ENCODE measurements at places on chromosomes 6 and 20.
A peak's percentile ranks its signal among the peaks of the same experiment; 100 is the strongest.

GRCh38 chr6:10977231-10977968, 66.7 kb downstream of the ELOVL2 start:
- H3K4me1 ChIP-seq: no peaks in the 10 kb centered on the region
- DNase-seq: no peak
- H3K27me3 ChIP-seq: peaks cover 24% of the 10 kb centered on the region
- H3K27ac ChIP-seq: no peak overlapping the region
- no peaks in the 10 kb centered on the region for H3K36me3 ChIP-seq

- H3K27me3 ChIP-seq: no peaks in the 10 kb centered on the region
- H3K27ac ChIP-seq: no peak overlapping the region
- H3K4me3 ChIP-seq: no peak overlapping the region
- H3K36me3 ChIP-seq: peaks cover 2% of the 10 kb centered on the region
- peaks cover 30% of the 10 kb centered on the region for H3K4me1 ChIP-seq
- no peak for DNase-seq
Observed at GRCh38 chr6:137808191-137808590, 58.9 kb upstream of the TNFAIP3 start.

- no peak overlapping the region for H3K27ac ChIP-seq
- no peaks in the 10 kb centered on the region for H3K4me1 ChIP-seq
- no peaks in the 10 kb centered on the region for H3K36me3 ChIP-seq
- no peak for DNase-seq
- no peak overlapping the region for H3K4me3 ChIP-seq
Observed at GRCh38 chr6:69349771-69350170, 447.0 kb downstream of the LMBRD1 start.

- H3K36me3 ChIP-seq: peaks cover 1% of the 10 kb centered on the region
- no peaks in the 10 kb centered on the region for H3K27me3 ChIP-seq
- no peak overlapping the region for H3K4me3 ChIP-seq
- no peak overlapping the region for H3K27ac ChIP-seq
- no peaks in the 10 kb centered on the region for H3K4me1 ChIP-seq
Observed at GRCh38 chr20:36784900-36785299, 11.3 kb upstream of the DSN1 start.

GRCh38 chr6:26459023-26459810, 1.5 kb downstream of the BTN2A1 start:
- DNase-seq: no peak
- H3K4me3 ChIP-seq: peak overlapping the region; percentile 97
- no peaks in the 10 kb centered on the region for H3K27me3 ChIP-seq

DNA sequence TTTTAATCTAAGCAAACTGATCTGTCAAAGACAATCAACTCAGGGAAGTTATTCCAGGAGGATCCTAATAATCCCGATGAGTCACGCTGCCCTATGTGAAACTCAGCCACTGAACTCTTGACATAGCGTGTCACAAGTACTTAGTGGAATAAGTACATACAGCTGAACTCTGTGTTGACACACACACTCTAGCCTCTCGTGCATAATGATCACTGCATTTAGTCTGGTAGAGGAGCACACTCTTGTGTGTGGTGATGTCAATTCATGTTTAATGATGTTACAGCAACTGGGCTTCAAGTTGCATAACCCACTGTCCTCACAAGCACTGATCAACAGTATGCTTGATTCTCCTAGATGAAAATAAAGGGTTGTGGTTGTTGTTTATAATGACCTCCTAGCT, 148.3 kb downstream of the HACE1 start:
- no peak overlapping the region for H3K4me3 ChIP-seq
- H3K27me3 ChIP-seq: no peaks in the 10 kb centered on the region
- no peaks in the 10 kb centered on the region for H3K36me3 ChIP-seq
- no peaks in the 10 kb centered on the region for H3K4me1 ChIP-seq
- DNase-seq: no peak

- no peak overlapping the region for H3K4me3 ChIP-seq
- peak; percentile 37 for DNase-seq
- H3K4me1 ChIP-seq: peaks cover 16% of the 10 kb centered on the region
- H3K27ac ChIP-seq: no peak overlapping the region
Observed at GRCh38 chr6:132798869-132799538, 567 bp upstream of the SLC18B1 start.

GRCh38 chr6:12289933-12290820, at the start of gene EDN1:
TSS of gene EDN1 (plus strand) at chr6:12290361. CDS start at chr6:12290630, 269 bp downstream.
- H3K4me3 ChIP-seq: peak within 1 kb of the TSS; percentile 63
- no peak for DNase-seq
- H3K27ac ChIP-seq: no peak within 1 kb of the TSS
- H3K36me3 ChIP-seq: peaks cover 3% of the 10 kb centered on the region
